ENCODE measurements at places on chromosomes 5 and 9.
A peak's percentile ranks its signal among the peaks of the same experiment; 100 is the strongest.

DNA sequence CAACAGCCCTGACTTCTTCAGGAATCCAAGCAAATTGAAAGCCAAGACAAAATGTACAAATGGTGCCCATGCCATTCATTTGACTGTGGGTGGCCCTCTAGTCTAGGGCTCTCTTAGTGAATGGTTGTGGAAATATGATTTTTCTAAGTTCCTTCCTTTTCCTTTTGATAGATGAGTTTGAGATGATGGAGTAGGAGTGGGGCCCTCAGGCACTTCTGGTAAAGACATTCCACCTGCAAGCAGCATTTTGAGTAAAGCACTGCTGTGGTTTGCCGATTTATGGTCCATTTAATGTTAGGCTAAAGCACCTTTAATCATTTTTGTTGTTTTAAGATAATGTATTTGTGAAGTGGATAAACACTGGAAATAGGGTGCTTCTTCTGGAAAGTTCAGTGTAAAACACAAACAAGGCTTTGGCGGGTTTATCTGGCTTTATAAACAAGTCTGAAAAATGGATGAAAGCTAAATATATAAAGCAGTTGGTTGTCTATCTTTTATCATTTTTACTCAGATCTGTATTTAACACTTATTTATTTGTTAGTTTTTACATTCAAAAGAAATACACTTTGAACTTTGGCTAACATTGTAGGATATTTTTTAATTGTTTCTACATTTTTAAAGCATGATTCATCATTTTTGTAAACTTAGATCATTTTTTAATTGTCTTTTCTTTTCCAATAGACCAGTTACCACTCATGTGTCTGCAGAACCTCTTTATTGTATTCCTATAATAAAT, 213.5 kb downstream of the PJA2 start:
- no peak overlapping the region for H3K4me3 ChIP-seq
- H3K36me3 ChIP-seq, result no peaks in the 10 kb centered on the region
- H3K27ac ChIP-seq, result no peak overlapping the region
- peaks cover 15% of the 10 kb centered on the region for H3K4me1 ChIP-seq
- H3K27me3 ChIP-seq, result no peaks in the 10 kb centered on the region
- no peak for DNase-seq

GRCh38 chr5:168525856-168526255, 3.2 kb upstream of the FBLL1 start:
- peaks cover 12% of the 10 kb centered on the region for H3K27me3 ChIP-seq
- H3K4me1 ChIP-seq, result peaks cover 15% of the 10 kb centered on the region
- no peak overlapping the region for H3K4me3 ChIP-seq

- peak within 1 kb of the TSS; percentile 46 for H3K27ac ChIP-seq
- H3K4me3 ChIP-seq, result peak within 1 kb of the TSS; percentile 88
- H3K4me1 ChIP-seq, result peaks cover 19% of the 10 kb centered on the region
- peak; percentile 74 for DNase-seq
Measured at GRCh38 chr9:137205126-137206069, at the start of the genes NDOR1 and TMEM203. Gene NDOR1 (plus strand): TSS chr9:137205700. CDS start chr9:137205778, 78 bp downstream. Gene TMEM203 (minus strand): TSS chr9:137205648. CDS start chr9:137205414, 234 bp downstream.

GRCh38 chr9:90774071-90774470, 27.5 kb upstream of the SYK start:
- H3K36me3 ChIP-seq, result no peaks in the 10 kb centered on the region
- H3K4me1 ChIP-seq, result no peaks in the 10 kb centered on the region
- no peaks in the 10 kb centered on the region for H3K27me3 ChIP-seq
- no peak for DNase-seq
- no peak overlapping the region for H3K27ac ChIP-seq

Data from SJSA1 (cell line).